ENCODE measurements at places on chromosomes 6 and 20. TPM values are rescaled to one million over a fixed set of nuclear protein-coding genes. Genes with fewer than 3 reads are reported as not detected.

Gene TBXT
- not detected for total RNA-seq

Gene IL17F
- not detected for total RNA-seq

Gene LPA
- not detected for total RNA-seq

Gene LY6G6C
- not detected for total RNA-seq

Gene PACRG
- total RNA-seq: 2.5 TPM

Gene FAM83C
- total RNA-seq: not detected

Gene LHFPL5
- not detected for total RNA-seq

Gene POU5F1
- not detected for total RNA-seq

Gene TOMM6
- total RNA-seq: 129 TPM

DNA sequence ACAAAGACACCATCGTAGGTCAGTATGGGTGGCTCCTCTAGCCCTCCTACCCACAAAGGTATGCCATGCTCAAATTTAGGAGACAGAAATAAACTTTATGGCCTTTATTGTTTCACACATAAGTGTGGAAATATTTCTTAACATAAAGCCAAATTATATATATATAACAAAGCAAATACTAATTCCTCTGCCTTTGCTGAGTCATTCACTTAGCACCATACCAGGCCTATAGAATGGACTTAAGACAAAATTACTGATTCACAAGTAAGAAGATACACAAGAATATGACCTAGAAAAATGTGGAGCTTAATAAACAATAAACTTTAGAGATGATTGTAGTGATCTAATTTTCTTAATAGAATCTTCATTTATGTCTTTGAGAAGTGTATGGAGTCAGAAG is 5.2 kb downstream of the FRK start:
- no peak for DNase-seq

GRCh38 chr6:1819007-1819406 is 209.3 kb downstream of the FOXC1 start:
- DNase-seq: no peak

DNA sequence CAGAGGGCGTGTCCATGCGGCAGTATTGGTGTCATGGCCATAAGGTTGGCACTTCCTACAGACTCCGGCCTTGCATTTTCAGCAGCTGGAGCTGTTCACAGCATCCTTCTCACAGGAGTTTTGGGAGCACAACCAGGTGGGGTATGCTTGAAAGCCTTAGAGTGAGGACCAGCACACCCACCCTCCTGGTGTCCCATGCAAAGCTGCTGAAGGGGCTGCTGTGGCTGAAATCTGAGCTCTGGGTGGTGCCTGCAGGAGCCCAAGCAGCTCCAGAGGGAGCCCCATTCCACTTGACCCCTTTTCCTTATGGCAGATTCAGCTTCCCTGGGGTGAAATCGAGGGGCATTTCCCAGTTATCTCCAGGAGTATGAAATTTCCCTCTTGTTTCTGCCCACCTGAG is 74.0 kb upstream of the BHLHE23 start:
- peak; percentile 18 for DNase-seq

- no peak for DNase-seq
Measured at GRCh38 chr20:23449421-23449820, 3.3 kb downstream of the CST11 start.

DNA sequence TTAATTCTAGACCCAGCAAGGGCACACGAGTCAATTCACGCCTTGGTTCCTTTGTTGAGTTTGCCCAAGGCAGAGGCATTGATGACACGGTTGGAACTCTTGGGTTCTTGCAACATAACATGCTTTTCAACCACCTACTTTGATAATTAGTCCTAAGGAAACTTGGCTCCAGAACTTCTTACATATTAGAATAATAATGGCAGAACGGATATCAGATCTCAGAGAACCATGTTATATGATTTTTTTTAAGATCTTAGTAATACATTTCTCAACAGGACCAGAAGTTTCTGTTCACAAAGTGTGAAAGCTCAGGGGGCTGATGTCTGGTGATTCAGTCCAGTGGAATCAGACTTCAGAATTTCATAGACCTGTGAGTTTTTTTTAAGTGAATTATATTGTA is 19.2 kb downstream of the SPTLC3 start:
- no peak for DNase-seq

DNA sequence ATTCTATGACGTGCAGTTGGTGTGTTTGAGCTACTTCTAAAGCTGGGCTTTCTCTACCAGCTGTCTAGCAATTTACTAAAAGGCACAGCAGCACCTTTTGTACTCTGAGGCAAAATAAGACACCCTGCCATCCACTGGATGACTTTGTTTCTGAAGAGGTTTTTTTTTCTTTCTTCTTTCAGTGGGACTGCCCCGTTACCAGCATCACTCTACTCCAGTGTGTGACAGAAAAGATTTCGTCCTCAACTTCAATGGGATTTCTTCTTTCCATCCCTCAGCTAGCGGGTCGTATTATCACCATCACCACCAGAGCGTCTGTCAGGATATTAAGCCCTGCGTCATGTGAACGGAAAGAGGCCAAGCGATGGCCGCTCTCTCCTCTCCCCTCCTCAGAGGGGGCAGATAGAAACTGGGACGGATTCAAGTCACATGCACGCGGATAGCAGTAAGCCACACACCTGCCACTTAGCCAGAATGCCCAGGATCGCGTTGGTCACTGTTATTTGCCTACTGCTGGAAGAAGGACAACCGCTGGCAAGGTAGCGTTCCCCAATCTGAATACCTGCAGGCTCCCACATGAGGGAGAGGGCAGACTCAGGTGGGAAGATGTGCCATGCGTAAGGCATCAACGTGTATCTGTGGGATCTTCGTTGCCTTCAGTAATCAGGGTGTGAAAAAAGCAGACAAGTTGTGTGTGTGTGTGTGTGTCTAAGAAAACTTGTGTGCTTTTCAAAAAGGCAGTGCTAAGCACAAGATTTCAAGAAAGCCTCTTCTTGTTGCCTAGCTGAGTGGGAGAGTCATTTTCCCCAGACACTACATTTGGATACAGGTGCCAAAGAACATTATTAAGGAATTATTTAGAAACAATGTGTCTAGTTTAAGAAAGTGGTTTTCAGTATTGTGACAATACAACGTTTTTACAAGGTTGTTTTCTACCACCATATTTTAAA is 5.4 kb downstream of the FOXF2 start:
- DNase-seq: no peak

DNA sequence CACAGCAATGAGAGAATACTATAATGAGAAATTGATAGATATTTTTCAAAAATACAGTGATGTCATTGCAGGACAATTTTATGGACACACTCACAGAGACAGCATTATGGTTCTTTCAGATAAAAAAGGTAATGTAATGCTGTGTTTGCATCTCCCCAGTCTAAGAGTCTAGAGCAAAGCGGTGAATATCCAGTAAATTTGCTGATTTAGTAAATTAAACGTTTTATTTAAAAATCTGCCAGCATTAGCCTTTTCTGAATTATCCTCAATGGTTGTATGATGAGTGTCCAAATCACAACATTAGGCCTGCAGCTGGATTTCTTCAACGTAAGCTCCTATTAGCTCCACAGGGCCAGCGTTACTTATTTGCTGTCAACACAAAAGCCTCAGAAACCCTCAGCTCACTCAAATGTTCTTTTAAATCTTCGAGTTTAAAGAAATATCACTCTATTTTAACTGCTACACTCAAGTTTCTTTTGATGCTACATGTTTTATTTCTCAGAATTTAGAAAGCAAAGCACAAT is 16.0 kb downstream of the SMPDL3A start:
- no peak for DNase-seq

DNA sequence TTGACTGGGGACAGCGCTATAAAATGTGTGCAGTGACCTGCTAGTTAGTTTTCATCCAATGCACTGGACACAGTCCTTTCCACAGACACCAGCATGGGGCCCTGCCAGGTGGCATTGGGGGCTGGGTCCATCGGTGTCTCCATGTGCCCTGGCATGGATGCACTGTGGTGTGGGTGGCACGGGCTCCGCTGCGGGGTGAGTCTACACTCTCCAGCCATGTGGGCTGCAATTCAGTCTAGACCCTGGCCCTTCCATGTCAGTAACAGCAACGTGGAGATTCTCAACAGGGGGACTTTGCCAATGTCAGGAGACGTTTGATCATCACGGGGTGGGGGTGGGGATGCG is 100.0 kb downstream of the RAMACL start:
- no peak for DNase-seq

- no peak for DNase-seq
Measured at GRCh38 chr20:40535816-40536215, 153.2 kb downstream of the MAFB start.

DNA sequence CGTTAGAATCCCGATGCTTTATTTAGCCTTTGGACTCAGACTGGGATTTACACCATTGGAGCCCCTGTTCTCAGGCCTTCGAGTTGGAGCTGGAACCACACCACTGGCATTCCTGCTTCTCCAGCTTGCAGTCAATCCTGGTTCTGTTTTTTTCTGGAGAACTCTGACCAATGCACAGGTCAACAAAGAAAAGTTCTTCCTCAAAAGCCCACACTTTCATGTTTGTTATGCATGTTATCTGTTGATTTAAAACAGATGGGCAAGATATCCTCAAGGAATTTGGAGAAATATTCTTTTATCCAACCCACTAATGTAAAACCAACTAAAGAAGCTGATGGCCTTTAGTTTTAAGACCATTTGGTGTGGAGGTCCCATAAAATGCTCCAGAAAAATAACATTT is 205.7 kb downstream of the ANKRD60 start:
- DNase-seq: no peak

DNA sequence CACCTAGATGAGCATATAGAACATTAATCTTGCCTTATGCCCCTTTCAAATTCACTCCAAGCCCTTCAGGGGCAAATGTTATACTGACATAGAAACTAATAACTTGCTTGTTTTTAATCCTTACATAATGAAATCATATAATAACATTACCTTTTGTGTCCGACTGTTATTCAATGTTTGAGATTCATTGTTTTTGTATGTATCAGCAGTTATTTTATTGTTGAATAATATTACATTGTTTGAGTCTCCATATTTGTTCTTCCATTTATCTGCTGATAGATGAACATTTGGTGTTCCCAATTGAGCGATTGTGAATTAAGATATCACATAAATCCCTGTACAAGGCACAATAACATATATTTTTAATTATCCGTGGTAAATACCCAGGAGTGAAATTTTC is 6.0 kb downstream of the SEMG1 start:
- no peak for DNase-seq

DNA sequence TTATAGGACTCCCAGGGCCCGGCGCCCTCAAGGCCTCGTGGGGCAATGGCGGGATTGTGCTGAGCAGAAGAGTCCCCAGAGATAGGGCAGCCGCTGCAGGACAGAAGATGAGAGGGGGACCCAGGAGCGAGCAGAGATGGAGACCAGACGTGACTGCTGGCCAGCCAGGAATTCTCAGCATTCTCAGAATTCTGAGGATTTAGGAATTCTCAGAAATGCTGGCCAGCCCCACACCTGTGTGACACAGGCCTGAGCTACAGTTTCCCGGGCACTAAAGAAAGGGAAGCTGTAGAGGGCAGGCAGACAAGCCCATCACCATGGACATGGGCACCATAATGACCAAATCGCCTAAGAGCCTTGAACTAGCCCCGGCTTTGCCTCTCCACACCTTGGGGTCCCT is 186.2 kb upstream of the CDH4 start:
- DNase-seq: no peak

DNA sequence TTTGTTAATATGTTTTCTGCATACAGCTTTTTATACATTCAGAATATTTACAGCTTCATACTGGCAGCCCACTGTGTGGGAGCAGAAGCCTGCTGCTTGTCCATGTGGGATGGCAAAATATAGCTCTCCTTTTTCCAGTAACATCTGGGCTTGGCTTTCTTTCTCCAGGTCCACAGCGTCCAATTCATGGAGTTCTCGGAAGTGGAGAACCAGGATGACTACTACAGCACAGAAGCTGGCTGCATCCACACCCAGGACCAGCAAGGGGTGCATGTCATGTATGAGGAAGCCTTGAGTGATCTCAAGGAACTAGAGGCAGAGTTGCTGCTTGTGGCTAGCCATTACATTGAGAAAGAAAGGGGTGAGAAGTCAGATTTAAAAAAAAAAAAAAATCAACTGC is 143.1 kb downstream of the CD164 start:
- no peak for DNase-seq

GRCh38 chr6:84738996-84739865 is 25.2 kb downstream of the TBX18 start:
- no peak for DNase-seq

- no peak for DNase-seq
Measured at GRCh38 chr6:7052443-7053011, 55.2 kb upstream of the RREB1 start.

DNA sequence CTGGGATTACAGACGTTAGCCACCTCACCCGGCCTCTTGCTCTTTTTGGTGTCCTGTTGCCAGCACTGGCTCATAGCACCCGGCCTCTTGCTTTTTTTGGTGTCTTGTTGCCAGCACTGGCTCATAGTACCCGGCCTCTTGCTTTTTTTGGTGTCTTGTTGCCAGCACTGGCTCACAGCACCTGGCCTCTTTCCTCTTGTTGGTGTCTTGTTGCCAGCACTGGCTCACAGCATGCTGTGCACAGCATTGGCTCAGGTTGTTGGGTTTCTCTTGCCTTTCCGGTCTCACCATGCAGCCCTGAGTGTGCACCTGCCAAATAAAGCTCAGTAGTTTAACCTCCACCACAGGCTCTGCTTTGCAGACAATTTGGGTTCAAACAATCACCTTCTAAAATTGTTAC is 208.2 kb downstream of the THBS2 start:
- DNase-seq: no peak

GRCh38 chr6:148134592-148134991 is 208.0 kb upstream of the SASH1 start:
- no peak for DNase-seq

DNA sequence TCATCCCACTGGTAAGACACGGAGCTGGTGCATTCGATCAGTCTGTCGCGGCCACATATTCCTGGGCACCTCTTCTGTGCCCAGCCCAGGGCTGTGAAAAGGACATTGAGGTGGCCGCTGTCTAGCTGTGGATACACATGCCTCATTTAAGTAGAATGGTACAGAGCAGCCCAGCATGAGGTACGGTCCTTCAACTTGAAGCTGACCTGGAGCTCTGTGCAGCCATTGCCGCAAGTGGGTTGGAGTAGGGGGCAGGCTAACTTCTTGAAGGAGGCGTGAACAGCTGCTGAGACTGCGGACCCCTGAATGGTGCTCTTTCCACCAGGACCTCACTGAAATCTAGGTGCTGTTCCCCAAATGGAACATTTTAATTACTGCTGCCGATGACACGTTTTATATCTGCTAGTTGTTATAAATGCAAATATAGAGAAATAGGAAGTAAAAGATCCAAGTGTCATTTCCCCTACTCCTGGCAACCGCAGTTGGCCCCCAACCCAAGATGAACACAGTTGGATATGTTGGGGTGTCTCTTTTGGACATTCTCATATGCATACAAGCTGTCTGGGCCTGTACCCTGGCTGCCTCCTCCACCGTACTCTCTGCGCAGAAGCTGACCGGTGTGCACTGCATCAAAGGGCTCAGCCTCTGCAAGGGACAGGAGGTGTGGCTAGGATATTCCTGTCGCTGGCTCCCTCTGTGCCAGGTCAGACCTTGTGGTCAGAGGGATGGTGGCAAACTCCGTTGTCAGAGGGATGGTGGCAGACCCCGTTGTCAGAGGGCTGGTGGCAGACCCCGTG is 86.1 kb downstream of the CDC5L start:
- no peak for DNase-seq

All from chondrocyte (in vitro differentiated cells).